ENCODE measurements at places on chromosomes 1 and 21.
A peak's percentile ranks its signal among the peaks of the same experiment; 100 is the strongest.

DNA sequence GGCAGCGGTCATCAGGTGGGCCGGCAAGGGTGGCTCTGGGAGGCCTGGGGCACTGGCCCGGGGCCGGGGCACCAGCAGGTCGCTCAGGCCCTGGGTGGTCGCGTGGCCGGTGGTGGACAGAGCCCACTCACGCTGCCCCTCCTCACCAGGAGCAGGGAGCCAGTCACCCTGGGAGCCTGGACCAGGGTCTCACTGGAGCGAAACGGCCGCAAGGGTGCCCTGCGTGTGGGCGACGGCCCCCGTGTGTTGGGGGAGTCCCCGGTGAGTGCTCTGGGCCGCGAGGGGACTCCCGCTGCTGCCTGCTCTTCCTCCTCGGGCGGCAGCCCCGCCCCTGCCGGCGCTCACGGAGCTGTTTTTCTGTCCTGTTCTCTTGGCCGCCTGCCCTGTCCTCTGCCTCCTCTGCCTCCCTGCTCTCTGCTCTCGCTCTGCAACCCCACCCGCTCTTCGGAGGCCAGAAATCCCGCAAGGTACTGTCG is 23.5 kb downstream of the RNF223 start:
- H3K27me3 ChIP-seq: no peaks in the 10 kb centered on the region
- no peak overlapping the region for H3K27ac ChIP-seq
- DNase-seq: no peak
- no peaks in the 10 kb centered on the region for H3K4me1 ChIP-seq
- H3K4me3 ChIP-seq: no peak overlapping the region
- no peaks in the 10 kb centered on the region for H3K36me3 ChIP-seq

DNA sequence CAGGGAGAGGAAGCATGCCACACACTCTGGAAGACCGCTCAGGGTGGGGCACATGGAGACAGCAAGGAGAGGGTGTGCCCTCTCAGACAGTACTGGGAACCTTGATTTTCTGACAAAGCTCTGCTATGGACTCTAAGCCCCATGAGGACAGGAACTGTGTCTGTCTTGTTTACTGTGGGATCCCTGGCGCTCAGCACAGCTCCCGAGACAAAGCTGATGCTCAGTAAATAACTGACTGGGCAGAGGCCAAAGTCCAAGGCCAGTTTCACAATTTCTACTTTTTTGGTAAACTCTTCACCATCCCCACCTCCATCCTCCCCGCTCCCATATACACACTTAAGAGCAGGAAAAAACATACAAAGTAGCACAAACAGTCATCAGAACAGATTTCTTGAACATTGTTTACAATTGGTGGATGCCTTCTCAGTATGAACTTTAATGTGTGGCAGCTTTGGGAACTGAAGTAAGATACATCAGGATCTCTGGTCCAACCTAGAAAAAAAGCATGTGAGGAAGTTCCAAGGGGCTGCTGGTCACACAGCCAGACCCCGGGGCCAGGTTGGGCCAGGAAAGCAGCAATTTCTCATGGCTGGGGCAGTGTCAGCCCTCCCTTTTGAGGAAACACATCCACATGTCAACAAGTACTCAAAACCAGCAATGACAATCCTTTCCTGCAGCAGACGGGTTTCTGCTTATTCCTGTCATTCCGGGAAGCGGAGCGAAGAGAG is 5.6 kb upstream of the AHCYL1 start:
- no peaks in the 10 kb centered on the region for H3K36me3 ChIP-seq
- H3K27me3 ChIP-seq: no peaks in the 10 kb centered on the region
- H3K4me3 ChIP-seq: no peak overlapping the region

DNA sequence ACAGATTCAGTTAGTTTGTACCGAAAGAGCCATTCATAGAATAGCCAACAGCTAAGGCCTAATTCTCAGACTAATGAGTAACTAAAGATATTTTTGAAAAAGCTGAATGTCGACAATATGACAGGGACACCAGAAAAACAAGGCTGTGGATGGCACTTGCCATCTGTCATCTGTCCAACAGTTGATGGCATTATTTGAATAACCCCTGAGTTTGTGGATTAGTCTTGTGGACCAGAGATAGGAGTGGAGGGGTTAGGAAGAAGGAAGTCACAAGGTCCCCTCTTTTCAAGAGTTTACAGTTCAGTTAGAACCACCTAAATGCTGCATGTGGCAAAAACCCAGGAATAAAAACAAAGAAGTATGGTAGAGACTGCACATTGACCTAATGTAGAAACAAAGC is 356.5 kb upstream of the DUSP10 start:
- H3K4me1 ChIP-seq: no peaks in the 10 kb centered on the region
- no peaks in the 10 kb centered on the region for H3K36me3 ChIP-seq
- H3K27ac ChIP-seq: no peak overlapping the region
- no peak for DNase-seq
- H3K27me3 ChIP-seq: no peaks in the 10 kb centered on the region

DNA sequence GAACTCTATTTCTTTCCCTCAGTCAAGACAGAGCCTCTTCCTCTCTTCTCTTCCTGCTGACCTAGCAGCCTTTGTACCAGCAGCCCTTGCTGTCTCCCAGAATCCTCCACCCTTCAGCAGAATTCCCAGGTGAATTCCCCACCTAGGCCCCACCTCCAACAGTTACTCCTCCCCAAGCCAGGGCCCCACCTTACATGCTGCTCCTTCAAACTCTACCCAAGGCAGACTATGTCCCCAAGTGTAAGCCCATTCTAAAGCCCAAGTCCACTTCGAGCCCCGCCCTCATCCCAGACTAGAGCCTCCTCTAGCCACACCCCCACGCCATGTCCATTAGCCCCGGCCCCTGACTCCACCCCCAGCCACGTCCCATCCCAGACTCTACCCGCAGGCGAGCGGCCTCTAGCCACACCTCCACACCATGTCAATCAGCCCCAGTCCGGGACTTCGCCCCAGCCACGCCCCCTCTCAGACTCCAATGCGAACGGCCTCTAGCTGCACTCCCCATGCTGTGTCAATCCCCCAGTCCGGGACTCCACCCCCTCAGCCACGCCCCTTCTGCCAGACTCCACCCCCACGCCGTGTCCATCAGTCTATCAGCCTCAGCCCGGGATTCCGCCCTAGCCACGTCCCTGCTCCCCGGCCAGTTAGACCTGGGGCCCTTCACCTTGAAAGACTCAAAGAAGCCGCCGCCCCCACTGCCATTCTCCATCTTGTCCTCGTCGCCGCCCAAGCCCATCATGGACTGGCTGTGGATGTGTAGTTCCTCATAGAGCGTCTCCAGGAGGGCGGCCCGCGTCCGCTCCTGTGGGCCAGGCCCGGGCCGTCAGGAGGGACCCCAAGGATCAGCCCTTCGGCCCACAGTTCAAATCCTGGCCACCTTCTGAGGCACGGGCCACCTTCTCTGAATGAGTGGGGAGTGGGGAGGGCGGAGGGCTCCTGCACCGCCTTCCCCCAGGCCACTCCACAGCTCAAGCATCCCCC is 61.3 kb downstream of the RAP1GAP start:
- H3K36me3 ChIP-seq: no peaks in the 10 kb centered on the region
- no peaks in the 10 kb centered on the region for H3K27me3 ChIP-seq
- H3K4me1 ChIP-seq: no peaks in the 10 kb centered on the region
- H3K27ac ChIP-seq: no peak overlapping the region
- DNase-seq: peak; percentile 66
- H3K4me3 ChIP-seq: no peak overlapping the region

- H3K27me3 ChIP-seq: no peaks in the 10 kb centered on the region
- H3K4me1 ChIP-seq: no peaks in the 10 kb centered on the region
Observed at GRCh38 chr1:222099746-222100145, 357.9 kb upstream of the DUSP10 start.

GRCh38 chr1:8171751-8172464 is 145.8 kb upstream of the ERRFI1 start:
- DNase-seq: no peak
- H3K4me1 ChIP-seq: peaks cover 10% of the 10 kb centered on the region
- no peaks in the 10 kb centered on the region for H3K36me3 ChIP-seq
- no peaks in the 10 kb centered on the region for H3K27me3 ChIP-seq
